Renal cortical epithelial cell (primary cell): ENCODE measurements at places on chromosomes 6 and 20. TPM values are rescaled to one million over a fixed set of nuclear protein-coding genes. Genes with fewer than 3 reads are reported as not detected.
A peak's percentile ranks its signal among the peaks of the same experiment; 100 is the strongest.

GRCh38 chr6:169895000-169895759, 143.8 kb downstream of the ERMARD start:
- no peak for DNase-seq

Gene NHLRC1
- total RNA-seq: 1.7 and 3.3 TPM in 2 replicates

GRCh38 chr6:138545621-138545980, 46.3 kb upstream of the NHSL1 start:
- no peak for DNase-seq

Gene SLC16A10
- total RNA-seq: 1.1 and 2.3 TPM in 2 replicates

Gene MOG
- not detected in 2 replicates for total RNA-seq

Gene LPA
- not detected in 2 replicates for total RNA-seq

GRCh38 chr6:139407718-139408222, 33.3 kb upstream of the CITED2 start:
- peak; percentile 100 for DNase-seq

Gene KCNB1
- total RNA-seq: under 0.01 and 0.30 TPM in 2 replicates

Gene MYCT1
- total RNA-seq: 0.15 and 0.52 TPM in 2 replicates

- DNase-seq: no peak
These were observed 256.4 kb downstream of the ARID1B start for GRCh38 chr6:157033428-157034140.

DNA sequence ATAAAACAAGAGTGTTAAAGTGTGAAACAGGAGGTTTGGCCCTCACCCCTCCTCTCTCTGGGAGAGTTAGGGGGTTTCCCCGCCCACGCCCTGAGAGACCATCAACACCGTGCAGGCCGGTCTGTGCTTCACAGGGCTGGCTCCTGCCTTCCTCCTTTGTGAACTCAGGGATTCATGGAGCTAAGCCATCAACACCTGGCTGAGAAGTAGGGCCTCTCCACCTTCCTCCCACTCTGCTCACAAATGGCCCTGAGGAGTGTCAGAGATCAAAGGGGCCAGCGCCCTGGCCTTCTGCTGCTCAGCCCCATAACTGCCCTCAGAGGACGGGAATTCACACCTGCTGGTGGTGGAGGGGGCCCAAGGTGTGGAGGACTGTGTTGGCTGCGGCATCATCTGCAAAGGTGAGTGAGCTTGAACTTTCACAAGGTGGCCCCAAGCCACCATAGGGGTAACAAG, 88.6 kb downstream of the PSMB1 start:
- no peak for DNase-seq

GRCh38 chr6:16160794-16161193, 31.9 kb downstream of the MYLIP start:
- no peak for DNase-seq

DNA sequence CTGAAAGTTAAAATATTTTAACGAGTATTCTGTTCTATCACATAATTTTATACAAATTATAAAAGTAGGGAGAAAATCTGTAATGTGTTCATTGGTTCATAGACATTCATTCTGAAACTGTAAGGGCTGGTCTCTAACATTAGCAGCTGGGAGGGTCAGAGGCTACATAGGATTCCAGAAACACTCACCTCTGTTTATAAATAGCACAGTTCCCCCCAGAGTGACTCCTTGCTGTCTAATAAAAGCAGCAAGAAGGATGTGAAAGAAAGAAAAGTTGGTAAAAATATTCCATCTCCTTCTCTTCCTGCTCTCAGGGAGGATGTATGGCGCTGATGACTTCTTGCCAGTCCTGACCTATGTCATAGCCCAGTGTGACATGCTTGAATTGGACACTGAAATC, 25.3 kb upstream of the NAA20 start:
- no peak for DNase-seq

- DNase-seq: no peak
These were observed 8.0 kb upstream of the PERP start for GRCh38 chr6:138115201-138115600.

DNA sequence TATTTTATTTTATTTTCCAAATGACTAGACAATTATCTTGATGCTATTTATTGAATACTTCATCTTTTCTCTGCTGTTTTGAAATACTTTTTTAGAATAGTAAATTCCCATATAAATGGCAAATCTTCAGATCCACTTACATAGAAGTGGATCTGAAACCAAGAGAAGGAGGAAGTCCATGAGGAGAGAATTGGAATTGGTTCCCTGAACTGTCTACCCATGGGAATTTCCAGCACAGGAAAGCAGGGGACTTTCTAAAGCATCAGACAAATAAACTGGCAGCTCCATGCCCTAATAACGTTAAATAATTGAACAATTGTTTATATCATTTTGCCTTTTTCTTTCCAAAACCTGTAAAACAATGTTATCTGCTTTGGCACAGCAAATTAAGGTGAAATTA, 47.1 kb upstream of the PNRC1 start:
- DNase-seq: peak; percentile 43

DNA sequence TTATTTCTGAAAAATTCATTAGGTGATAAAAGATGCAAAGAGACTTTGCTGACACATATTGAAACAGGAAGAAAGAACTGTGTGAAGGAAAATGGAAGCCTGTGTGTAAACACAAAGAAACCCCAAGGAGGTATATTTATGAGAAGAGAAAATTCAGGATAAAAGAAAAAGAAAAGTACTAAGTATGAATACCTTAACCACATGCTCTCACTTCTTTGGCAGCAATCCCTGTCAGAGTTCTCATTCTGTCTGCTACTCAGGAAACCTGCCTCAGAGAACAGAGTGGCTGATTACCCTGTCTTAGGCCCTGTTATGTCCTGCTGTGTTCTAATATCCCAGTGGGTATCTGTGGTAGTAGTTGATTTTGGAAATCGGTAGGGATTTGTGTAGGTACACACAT, 457.9 kb downstream of the TBC1D32 start:
- no peak for DNase-seq

Gene CRISP3
- total RNA-seq: not detected in 2 replicates

DNA sequence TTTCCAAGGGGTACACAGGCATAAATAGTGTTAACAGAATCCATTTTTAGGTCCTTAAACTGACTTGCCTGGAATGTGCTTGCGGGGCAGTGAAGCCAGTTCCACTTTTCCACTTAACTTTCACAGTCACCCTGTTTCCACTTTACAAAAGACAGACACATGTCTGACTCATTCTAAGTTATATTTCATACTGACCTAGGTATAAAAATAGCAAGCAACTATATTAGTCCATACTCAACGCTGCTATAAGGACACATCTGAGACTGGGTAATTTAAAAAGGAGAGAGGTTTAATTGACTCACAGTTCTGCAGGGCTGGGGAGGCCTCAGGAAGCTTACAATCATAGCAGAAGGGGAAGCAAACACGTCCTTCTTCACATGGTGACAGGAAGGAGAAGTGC, 88.2 kb downstream of the MTFR2 start:
- DNase-seq: no peak

DNA sequence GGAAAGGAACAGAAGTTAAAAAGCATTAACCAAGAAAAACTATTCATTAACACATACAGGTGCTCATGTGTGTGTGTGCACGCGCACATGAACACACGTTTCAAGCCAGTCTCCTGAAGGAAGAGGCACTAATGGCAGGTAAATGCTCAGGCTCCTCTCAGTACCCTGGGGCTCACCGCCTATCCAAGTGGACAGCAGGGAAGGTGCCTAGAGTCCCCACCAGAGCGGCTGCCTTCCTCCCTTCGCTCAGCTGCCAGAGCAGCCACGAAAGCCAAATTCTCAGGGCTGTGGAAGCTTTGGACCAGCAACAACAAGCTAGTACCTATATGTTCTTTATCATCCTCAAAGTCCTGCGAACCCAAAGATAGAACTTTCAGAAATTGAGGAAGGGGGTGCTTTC, 42.6 kb downstream of the PLCG1 start:
- no peak for DNase-seq

DNA sequence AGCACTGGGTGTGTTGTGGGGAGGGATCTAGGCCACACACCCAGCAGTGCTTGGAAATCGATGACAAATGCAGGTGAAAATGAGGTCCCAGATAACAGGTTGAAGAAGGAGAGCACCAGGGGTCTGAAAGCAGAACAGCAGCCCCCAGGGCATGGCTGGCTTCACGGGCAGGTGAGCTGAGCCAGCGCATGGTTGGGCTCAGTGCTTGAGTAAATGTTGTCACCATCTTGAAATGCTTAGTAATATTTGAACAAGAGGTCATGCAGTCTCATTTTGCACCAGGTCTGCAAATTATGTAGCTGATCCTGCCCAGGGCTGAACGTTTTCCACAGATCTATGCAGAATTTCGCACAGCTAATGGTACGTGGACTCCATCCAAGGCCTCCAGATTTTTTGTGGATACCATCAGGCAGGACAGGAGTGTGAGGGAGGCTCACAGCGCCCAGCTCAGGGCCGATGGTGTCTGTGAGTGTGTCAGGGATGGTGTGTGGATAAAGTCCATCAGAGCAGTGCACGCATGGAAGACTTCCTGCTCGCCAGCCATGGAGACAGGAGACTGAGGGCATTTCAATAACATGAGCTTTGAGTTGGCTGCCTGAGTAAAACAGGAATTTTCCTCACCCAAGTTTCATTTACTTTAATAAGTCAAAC, 53.1 kb upstream of the SNX9 start:
- peak; percentile 47 for DNase-seq

DNA sequence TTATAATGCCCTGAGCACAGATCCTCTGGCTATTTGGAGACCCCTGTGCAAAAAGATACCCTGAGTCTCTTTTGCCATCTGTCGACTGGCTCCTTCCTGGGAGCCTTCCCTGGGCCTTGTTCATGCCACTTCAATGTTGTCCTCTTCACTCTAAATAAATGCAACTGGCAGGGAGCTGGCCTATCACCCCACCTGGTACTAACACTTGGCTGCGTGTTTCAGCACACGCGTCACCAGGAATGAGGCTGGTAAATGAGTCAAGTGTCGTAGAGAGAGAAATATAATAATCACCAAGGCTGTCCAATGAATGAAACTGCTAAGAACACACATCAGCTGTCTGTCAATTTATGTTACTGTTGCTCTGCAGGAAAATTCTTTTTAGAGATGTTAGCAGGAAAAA, 374.6 kb upstream of the JARID2 start:
- DNase-seq: no peak

GRCh38 chr6:150143516-150144293, 861 bp downstream of the PPP1R14C start:
- no peak for DNase-seq

DNA sequence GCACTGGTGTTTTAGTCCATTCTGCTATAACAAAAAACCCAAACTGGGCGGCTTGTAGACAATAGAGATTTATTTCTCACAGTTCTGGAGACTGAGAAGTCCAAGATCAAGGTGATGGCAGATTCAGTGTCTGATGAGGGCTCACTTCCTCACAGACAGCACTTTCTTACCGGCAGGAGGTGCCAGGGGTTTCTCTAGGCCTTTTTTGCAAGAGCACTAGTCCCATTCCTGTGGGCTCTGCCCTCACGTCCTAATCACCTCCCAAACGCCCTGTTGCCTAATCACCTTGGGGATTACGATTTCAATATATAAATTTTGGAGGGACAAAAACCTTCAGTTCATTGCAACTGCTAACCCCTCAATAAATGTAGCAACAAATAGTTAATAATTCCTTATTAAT, 140.0 kb upstream of the SGK1 start:
- no peak for DNase-seq

GRCh38 chr6:112833581-112834131, 486.5 kb downstream of the RFPL4B start:
- DNase-seq: no peak

Gene LTB
- total RNA-seq: 7.0 and 35.1 TPM in 2 replicates

Gene SOX18
- 0.05 and 0.17 TPM in 2 replicates for total RNA-seq

DNA sequence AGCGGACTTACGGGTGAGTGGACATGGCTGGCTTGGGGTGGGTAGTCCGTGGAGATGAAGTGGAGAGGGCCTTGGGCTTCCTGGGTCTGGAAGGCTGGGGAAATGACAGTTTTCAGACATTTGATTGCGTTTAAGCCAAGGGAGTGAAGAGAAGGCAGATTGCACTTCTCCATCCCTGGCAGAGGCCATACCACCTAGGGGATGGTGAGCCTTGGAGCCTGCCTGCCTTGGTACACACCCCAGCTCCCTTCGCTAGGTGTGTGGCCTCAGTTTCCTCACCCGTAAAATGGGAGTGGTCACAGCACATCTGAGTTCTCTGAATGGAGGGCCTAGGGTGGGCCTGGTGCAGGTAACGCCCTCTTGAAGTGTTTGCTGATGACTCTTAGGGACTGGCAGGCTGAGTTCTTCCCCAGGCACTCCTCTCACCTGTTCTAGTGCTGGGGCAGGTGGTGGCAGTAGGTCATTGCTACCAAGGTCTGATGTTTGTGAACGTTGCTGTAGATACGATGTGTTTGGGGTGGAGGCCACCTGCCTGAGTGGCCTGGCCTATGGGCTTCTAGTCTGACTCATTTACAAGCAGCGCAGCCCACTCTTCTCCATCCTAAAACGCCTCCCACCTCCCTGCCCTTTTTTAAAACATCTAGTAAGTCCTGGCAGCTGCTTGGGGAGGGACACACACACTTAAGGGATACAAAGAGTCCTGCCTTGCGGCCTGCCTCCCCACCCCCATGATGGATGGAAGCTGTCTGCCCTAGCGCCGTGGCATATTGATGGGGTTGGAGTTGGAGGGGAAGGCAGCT, 2.3 kb downstream of the RBM38 start:
- DNase-seq: peak; percentile 16

DNA sequence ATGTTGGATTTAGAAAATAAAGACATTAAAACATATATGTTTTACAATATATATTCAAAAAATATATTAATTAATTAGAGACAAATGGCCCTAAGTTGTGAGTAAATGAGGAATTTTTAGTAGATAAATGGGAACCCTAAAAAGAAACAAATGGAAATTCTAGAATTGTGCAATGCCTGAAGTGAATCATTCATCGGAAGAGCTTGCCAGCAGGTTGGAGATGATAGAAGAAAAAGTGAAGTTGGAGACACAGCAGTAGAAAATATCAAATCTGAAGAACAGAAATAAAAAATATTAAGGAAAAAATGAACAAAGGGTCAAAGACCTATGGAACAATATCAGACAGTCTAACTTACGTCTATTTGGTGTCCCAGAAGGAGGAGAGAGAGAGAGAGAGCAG, 109.4 kb upstream of the NEDD9 start:
- peak; percentile 69 for DNase-seq

Gene DDO
- 4.8 and 7.3 TPM in 2 replicates for total RNA-seq

Gene RNF39
- total RNA-seq: 0.05 TPM in 1 of 2 replicates, not detected in the other

Gene APOM
- total RNA-seq: 0.69 and 0.80 TPM in 2 replicates

Gene SCRT2
- not detected in 2 replicates for total RNA-seq

- DNase-seq: peak; percentile 99
These were observed 10.3 kb downstream of the KIF25 start for GRCh38 chr6:168007592-168008338.

- peak; percentile 97 for DNase-seq
These were observed 651 bp upstream of the CCND3 start for GRCh38 chr6:41942067-41942851.
